ENCODE measurements at places on chromosomes 12 and 14.

DNA sequence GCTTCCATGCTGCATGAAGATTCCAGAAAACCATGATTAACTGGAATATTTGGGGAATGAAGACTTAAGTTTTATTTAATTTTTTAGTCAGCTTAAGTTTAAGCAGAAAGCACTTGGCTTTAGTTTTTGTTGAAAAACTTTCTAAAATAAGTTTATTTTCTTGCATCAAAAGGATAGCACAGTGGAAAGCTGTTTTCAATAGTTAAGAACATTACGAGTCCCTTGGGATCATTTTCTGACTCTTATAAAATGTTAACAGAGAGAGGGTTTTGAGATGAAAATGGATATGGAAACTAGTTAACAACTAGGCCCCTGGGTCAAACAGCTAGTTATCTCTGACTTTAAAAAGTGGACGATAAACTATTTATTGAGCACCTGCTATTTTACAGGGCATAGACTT is 181.9 kb upstream of the SLC38A2 start:
- no peak for DNase-seq

DNA sequence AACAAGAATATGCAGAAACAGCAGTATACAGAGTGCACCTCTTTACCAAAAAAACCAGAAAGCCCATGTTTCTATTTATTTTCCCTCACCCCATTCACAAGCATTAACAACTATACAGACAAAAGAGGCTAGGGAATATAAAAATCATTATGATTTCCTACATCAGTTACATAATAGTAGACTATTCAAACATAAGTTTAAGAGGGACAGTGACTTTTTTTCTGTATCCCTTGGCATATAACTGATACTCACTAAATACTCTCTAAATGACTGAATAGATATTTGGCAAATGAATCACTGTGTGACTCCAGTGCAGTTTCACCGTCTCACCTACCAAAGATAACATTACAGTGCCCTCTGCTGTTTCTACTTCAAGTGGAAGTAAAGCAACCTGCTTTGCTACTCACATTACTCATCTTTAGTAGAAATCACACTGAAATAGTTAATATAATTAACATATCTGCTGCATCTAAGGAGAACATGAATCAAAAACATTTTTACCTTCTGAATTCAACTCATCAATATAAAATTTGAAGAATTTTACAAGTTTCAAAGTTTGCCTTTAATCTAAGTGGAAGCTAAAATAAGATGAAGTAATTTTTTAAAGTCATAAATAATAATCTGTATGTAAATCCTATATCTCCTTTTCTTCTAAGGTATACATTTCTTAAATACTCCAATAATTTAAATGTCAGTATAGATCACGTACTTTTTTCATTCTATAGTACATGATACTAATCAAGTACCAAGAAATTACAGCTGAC is 103.8 kb downstream of the OSBPL8 start:
- DNase-seq = no peak

- DNase-seq = no peak
Observed at GRCh38 chr14:37865719-37866549, 270.5 kb downstream of the TTC6 start.

- no peak for DNase-seq
Observed at GRCh38 chr12:47032644-47033043, 46.8 kb upstream of the PCED1B start.

GRCh38 chr14:48725051-48725734 is 861.0 kb downstream of the RPS29 start:
- DNase-seq = no peak

DNA sequence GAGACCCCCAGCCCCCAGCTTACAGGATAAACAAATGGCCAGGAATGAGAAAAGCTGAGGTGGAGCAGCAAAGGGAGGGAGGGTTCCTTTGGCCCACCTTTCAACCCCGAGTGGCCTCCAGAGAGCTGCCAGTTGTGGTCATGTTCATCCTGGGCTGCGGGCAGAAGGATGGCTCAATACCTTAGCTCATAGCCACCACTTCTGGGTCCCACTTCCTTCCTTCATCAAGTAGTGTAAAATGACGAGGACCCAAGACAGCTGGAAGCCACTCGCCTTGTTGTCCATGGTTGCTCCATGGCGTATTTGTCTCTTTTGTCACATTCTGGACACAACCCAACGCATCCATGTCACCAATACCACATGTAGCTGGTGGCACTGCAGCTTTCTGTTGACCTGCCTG is 24.2 kb downstream of the CRACR2A start:
- no peak for DNase-seq

DNA sequence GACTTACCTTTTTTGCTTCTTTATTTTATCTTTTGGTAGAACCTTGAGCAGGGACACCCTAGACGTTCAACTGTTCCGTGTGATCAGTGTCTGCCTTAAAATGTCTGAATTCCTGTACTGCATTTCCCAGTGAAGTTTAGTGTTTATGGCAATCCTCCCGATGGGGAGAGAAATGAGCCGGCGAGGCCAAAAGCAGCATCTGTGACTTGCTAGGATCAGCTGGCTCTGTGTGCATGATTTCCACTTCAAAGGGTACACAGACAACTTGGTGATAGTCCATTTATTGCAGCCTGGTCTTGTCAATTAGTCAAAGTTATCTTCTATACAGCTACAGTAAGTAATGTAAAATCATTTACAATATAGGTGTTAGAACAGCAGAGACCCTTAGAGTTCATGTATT is 768.5 kb downstream of the DIO2 start:
- no peak for DNase-seq

DNA sequence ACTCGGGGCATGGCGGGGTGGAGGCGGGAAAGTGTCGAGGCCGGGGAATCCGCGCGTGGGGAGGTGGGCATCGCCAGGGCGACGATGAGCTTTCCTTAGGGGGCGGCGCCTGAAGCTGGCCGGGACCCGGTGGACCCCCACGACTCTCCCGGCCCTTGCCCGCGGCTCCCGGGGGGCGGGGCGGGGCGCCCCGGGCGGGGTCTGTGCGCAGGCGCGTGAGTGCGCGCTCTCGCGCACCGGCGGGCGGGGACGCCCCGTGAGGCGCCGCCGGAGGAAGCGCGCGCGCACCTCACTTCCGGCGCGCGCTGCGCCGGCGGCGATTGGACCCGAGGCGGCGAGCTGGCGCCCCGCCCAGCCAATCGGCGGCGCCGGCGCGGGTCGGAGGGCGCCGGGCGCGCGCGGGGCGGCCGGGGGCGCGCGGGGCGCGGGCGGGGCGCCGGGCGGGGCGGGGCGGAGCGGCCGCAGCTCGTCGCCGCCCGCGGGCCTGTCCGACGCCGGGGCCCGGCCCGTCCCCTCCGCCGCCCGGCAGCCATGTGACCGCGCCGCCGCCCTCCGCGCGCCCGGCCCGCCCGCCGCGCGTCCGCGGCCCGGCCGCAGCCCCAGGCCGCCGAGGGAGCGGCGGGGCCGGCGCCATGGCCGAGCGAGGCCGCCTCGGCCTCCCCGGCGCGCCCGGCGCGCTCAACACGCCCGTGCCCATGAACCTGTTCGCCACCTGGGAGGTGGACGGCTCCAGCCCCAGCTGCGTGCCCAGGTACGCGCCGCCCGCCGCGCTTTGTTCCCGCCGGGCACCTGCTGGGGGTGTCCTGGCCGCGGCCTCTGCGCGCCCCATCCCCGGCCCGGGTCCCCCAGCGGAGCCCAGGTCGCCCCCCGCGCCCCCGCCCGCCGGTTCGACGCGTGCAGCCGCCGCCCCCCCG is at the start of gene PACS2:
PACS2 (plus strand) TSS at position 462 of the 914 bp plus-strand sequence; CDS start at position 633, 171 bp downstream.
- peak; percentile 60 for DNase-seq

DNA sequence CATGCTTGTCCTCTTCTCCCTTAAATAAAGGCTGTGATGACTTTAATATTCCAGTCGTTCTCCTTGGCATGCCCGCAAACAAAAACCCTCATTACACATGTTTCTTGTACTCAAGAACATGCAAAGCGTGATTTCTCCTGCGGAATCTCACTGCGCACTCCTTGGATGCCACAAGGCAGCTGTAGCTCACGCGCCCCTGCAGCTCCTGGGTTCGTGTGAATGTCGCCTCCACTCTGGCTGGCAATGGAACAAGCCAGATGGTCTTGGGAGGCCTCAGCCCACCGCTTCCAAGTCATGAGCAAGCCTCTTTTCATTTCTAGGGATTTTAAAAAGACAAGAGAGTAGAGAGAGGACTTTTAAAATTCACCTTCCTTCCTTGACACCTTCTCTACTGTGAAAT is 403.8 kb downstream of the PCNX1 start:
- no peak for DNase-seq

- DNase-seq = no peak
Observed at GRCh38 chr12:93198086-93198485, 179.6 kb upstream of the NUDT4 start.

GRCh38 chr12:57965766-57966165 is 24.4 kb downstream of the ATP23 start:
- no peak for DNase-seq
